ENCODE measurements at places on chromosomes 5 and 9.

DNA sequence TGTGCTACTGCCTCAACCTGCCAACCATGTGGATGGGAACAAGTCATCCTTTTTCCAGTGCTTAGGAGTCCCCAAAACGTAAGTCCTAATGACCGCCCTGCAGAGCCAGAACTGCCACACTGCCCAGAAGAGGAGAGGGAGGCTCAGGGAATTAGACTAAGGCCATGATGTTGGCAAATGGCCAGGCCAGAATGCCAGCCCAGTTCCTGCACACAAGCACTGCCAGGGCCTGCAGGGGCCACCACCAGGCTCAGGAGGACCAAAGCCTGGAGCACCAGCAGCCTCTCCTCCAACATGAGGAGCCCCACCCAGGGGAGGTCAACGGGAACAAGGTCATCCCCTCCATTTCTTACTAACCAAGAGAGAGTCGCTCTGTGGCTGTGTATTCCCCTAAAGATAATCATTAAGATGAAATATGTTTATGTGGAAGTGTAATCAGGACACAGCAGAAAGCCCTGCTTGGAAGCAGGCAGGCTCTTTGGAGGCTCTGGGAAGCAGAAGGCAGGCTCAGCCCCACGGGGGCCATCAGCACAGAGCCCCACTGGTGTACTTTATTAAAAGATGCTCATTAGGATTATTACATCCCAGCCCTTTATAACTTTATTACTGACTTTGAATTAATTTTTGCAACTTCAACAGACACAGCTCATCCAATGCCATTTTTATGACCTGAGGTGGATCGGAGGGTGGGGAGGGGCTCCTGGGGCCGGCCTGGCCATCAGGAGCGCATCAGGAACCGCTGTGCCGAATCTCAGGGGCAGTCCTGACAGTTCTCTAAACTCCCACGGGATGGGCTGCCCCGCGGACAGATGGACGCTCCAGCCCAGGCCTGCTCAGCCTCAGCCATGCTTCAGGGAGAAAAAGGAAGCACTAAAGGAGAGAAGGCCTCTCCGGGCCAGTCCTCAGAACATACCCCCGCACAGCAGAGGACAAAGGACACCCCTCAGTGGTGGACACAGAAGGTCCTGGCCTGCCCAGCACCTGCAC lies 127.0 kb downstream of the ADAMTS2 start:
- no peaks in the 10 kb centered on the region for H3K27me3 ChIP-seq
- DNase-seq, result no peak
- H3K4me1 ChIP-seq, result no peaks in the 10 kb centered on the region
- no peak overlapping the region for H3K27ac ChIP-seq
- no peak overlapping the region for H3K4me3 ChIP-seq

- H3K4me3 ChIP-seq, result no peak overlapping the region
- DNase-seq, result no peak
- H3K36me3 ChIP-seq, result no peaks in the 10 kb centered on the region
Measured at GRCh38 chr9:98430535-98431292, 175.3 kb upstream of the TBC1D2 start.

DNA sequence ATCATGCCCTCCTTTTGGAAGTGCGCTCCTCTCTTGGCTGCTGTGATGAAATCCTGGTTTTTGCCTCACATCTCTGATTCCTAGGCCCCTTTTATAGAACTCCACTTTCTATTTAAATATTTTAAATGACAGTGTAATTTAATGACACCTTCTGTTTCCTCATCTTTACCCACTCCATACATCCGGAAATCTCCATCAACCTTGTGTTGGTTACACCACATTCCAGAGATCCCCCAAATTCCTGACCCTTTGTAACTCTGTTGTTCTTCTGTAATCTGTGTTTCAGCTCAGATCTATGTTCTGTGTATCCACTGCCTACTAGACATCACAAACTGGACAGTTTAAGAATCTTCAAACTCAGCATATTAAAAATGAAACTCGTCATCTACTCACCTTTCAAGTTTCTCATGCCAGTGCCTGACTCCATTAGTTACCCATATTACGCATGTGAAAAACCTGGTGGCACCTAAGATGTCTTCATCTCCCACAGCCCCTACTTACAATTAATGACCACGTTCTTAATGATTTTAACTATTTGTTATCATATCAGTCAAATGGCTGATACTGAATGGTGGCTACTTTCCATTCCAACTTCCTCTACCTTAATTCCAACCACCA lies 25.1 kb downstream of the PARP8 start:
- no peaks in the 10 kb centered on the region for H3K27me3 ChIP-seq
- H3K4me3 ChIP-seq, result no peak overlapping the region
- H3K36me3 ChIP-seq, result no peaks in the 10 kb centered on the region
- no peak overlapping the region for H3K27ac ChIP-seq

- no peak for DNase-seq
- peaks cover 6% of the 10 kb centered on the region for H3K4me1 ChIP-seq
- no peaks in the 10 kb centered on the region for H3K27me3 ChIP-seq
- H3K36me3 ChIP-seq, result no peaks in the 10 kb centered on the region
- no peak overlapping the region for H3K4me3 ChIP-seq
- H3K27ac ChIP-seq, result no peak overlapping the region
Measured at GRCh38 chr5:143235423-143235822, 168.1 kb downstream of the NR3C1 start.

GRCh38 chr9:83234541-83234940 lies 171.6 kb upstream of the RASEF start:
- H3K4me1 ChIP-seq, result no peaks in the 10 kb centered on the region
- no peak overlapping the region for H3K27ac ChIP-seq
- no peak for DNase-seq
- H3K4me3 ChIP-seq, result no peak overlapping the region
- no peaks in the 10 kb centered on the region for H3K36me3 ChIP-seq
- H3K27me3 ChIP-seq, result no peaks in the 10 kb centered on the region

DNA sequence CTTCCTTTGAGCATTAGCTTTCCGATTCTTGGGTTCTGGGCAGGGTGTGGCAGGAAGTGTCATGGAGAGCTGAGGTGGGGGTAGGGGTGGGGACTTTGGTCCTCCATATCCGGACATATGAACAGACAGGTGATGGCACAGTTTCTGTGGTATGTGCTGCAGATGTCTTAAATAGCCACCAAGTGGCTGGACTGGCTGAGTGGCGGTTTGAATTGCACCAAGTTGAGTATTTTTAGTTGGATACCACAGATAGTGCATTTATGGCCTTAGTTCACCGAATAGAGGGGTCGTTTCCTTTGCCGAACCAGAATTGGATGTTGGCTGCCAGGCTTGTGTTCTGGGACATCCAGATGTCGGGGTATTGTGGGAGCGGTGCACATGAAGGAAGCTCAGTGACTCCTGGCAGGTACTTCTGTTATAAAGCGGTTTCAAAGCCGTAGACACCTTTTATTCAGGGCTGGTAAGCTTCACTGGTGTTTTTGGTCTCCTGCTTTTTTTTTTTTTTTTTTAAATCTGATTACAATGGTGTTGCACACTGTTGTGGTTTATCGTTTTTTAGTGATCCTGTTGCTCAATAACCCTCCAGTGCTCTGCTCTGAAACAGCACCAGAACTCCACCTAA lies 15.1 kb upstream of the TNFAIP8 start:
- H3K27me3 ChIP-seq, result no peaks in the 10 kb centered on the region
- H3K27ac ChIP-seq, result peak overlapping the region; percentile 75
- H3K4me1 ChIP-seq, result peaks cover 99% of the 10 kb centered on the region
- peak overlapping the region; percentile 63 for H3K4me3 ChIP-seq
- no peaks in the 10 kb centered on the region for H3K36me3 ChIP-seq

DNA sequence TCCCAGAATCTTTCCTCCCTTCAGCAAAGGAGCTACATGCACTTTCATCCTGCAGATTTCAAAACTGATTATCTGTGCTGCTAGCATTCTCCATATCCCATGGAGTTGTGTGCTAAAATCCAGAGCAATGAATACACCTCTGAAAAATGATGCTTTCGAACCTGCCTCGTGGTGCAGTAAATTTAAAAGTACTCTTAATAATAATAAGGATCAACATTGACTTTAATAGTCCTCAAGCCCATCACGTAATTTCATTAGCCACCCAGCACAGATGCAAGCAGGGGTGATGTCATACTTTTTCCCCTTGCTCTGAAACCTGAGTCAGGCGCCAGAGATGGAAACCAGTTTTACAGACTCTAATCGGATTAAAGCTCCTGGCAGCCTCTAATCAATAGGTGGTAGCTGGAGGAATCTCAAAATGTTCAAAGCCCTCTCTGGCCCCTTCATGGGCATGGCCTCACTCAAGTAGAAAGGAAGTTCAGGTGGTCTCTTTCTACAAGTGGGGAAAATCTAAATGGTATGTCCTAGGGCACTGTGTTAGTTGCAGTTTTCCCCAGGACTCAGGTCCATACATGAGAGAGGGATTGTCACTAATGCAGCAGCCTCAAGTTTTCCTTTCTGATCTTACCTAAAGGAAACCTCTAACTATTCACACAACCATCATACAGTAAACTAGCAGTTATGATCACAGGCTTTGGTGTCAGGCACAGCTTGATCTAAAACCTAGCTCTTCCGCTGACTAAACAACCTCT lies 221.6 kb upstream of the SLC30A5 start:
- no peak overlapping the region for H3K27ac ChIP-seq
- no peak overlapping the region for H3K4me3 ChIP-seq
- H3K27me3 ChIP-seq, result no peaks in the 10 kb centered on the region
- peaks cover 17% of the 10 kb centered on the region for H3K4me1 ChIP-seq
- no peak for DNase-seq

- no peak overlapping the region for H3K27ac ChIP-seq
- H3K36me3 ChIP-seq, result no peaks in the 10 kb centered on the region
- no peaks in the 10 kb centered on the region for H3K27me3 ChIP-seq
Measured at GRCh38 chr9:114282926-114283325, 40.0 kb upstream of the ORM1 start.

DNA sequence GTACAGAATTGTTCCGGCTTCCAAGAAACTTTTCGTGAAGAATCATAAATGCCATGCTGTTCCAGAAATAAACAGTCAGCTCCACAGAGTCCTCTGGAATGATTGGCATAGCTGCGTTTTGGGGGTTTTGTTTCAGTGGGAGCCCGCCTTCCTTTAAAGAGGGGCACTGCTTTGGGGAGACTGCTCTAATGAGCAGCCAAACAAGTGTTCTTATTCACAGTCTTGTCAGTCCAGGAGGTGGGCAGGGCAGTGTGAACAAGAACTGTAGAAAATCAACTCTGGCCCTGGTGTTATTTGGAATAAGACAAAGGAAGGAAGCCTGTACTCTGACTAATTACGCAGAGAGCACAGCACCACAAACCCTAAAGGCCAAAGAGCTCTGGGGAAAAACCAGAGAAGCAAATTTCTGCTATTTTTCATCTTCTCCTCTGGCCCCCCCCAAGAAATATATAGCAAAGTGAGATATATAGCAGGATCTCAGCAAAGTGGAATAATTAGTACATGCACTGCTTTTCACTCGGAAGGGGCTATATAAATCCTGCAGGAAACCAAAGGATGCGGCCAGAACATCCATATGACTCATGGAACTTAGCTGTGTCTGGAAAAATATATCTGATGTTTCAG lies 92.9 kb downstream of the GLDC start:
- no peak overlapping the region for H3K4me3 ChIP-seq
- no peaks in the 10 kb centered on the region for H3K4me1 ChIP-seq
- DNase-seq, result no peak
- no peaks in the 10 kb centered on the region for H3K27me3 ChIP-seq
- H3K36me3 ChIP-seq, result no peaks in the 10 kb centered on the region

Data from CD4-positive, alpha-beta memory T cell (primary cell).